ENCODE measurements at places on chromosomes 2 and 18.

GRCh38 chr2:72989770-72990556 lies 72.6 kb downstream of the EMX1 start:
- DNase-seq, result peak; percentile 30

DNA sequence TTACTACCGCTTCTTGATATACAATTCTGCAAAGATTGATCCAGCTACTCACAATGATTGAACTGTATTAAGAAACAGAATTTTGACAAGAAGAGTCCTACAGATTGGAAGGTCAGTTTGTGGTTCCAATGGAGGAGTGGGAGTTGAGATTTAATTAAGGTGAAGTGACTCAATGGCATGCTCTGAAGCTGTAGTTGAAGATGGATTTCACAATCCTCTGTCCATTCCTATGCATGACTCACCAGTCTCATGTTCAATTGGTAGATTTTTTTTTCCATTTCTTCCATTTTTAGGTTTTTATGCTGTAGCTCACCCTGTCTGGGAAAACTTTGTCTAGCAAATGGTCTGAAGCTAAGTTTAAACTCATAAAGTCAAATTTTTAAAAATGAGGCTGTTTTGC lies 83.3 kb downstream of the DPP4 start:
- DNase-seq, result no peak

GRCh38 chr2:128756365-128756717 lies 437.7 kb upstream of the HS6ST1 start:
- no peak for DNase-seq

- DNase-seq, result no peak
Measured at GRCh38 chr18:35455926-35456763, 41.6 kb downstream of the INO80C start.

DNA sequence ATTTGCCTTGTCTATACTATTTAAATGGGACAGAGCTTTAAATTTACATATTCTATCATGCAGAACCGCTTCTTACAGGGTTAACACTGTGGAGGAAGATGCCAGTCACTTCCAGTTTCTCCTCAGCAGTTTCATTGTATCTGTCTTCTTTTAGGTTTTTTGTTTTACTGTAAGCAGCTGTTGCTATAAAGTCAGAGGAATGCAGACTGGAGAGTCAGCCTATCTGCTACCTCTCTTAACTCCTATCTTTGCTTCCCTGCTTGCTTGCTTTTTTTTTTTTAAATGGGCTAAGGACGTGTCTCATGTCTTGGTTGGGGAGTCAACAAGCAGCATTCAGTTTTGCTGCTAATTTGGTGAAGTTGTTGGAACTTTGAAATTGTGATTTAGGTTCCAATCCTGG lies 8.9 kb downstream of the EPC2 start:
- DNase-seq, result no peak

DNA sequence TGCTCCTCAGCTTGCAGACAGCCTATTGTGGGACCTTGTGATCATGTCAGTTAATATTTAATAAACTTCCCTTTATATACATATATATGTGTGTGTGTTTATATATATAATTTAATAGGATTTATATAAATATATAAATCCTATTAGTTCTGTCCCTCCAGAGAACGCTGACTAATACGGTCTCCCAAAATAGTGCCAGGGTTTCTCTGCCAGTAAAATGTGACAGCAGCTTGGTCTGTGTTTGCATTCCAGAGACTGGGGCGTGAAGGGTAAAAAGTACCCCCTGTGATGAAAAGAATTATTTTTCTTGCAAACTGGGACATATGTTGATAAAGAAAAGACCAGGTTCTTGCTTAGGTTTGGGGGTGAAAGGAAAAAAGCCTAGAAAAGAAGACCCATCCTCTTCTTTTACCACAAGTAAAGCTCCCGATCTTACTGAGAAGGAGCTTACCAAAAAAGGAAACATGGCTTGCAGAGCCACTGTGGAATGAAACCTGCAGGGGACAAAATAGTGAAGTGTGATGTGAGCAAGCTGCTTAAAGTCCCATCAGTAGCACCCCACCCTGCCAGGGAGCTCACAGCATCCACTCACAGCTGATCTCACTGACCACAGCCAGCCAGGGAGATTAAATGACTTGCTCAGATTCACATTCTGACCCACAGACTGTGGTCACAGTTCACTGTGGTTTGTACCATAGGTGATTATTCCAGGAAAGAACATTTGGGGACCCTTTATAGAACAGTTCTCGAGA lies 110.9 kb upstream of the RMP24 start:
- DNase-seq, result no peak

- DNase-seq, result no peak
Measured at GRCh38 chr2:228673876-228674554, 492.5 kb upstream of the SPHKAP start.

- DNase-seq, result no peak
Measured at GRCh38 chr18:61350578-61350977, 17.3 kb downstream of the CDH20 start.

DNA sequence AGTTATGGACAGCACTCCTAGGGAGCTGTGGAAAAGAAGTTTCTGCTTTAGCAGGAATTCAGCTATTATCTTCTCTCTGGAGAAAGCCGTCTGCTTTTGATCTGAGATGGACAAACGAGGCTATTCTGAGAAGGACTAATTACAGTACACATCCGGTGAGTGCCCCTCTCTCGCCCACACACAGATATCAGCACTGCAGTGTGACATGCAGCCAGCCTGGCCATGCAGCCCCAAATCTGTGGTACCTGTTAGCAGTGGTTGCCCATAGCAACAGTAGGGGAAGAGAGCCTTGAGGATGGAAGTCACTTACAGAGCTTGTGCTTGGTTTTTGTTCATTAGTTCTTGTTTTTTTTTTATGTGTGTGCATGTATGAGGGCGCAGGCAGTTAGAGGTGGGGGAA lies 73.9 kb upstream of the TRIB2 start:
- no peak for DNase-seq

- DNase-seq, result no peak
Measured at GRCh38 chr18:55732227-55733106, 144.5 kb upstream of the TCF4 start.

- DNase-seq, result no peak
Measured at GRCh38 chr2:111945444-111946293, 47.3 kb downstream of the MERTK start.

DNA sequence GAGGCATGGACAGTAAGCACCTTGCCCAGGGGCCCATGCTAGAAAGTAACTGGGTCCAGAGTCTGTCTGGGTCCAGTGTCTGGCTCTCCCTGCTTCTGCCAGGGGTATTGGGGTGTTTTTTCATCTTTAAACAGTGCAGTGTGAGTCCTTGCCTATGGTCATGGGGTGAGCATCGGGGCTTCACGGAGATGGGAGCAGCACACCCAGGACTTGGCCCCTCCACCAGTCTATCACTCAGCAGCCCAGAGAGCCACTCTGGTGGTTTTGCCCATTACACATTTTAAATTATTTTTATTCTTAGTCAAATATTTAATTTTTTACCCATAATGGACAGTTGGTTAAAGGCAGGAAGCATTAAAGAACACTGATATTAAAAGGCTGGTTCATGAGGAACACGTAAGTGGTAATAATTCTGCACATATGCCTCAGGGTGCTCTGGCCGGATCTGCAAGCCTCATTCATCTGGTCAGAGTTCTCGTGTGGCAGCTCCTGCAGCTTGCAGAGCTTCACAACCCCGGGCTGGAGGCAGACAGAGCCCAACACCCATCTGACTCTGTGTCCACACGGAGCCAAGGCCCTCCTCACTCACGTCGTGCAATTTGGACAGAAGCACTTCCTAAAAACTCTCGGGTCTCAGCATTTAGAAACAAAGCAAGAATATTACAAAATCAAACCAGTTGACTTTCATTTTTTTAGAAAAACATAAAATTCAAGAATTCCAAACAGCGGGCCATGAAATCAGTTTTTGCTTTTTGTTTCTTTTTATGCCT lies 204.1 kb downstream of the CTIF start:
- DNase-seq, result no peak

- DNase-seq, result no peak
Measured at GRCh38 chr2:30030361-30030760, 109.0 kb upstream of the ALK start.

DNA sequence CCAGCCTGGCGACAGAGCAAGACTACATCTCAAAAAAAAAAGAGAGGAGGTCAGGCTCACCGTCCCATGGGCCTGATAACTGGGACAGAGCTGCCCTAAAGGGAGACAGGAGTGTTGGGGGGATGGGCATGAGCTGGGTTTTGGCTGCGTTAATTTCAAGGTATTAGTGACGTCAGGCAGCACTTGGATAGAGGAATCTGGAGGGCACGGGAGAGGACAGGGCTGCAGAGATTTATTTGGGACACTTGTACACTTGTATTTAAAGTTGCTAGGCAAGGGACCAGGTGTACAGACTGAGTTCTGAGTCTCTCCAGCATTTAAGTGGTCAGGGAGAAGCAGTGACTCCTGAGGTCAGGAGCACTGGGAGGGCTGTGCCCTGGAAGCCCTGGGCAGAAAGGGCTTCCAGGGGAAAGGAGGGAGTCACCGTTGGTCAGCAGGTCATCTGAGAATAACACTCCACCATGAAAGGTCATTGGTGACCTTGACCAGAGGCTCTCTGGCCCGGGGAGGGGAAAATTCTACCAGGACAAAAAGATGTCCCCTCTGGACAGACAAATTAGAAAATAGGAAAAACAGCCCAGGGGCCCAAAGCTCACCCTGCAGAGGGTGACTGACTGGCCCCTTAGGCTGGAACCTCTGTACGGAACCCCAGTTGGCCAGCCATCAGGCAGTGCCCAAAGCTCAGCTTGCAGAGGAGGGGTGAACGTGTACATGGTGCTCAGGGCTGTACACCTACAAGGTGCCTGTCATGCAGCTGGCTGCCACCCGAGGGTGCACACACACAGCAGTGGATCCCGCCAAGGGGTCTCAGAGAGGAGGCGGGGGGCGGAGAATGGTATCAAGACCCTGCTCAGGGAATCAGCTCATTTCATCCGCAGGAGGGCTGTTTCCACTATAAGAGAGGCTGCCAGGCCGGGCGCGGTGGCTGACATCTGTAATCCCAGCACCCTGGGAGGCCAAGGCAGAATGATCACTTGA lies 23.0 kb upstream of the CNNM3 start:
- DNase-seq, result no peak

- no peak for DNase-seq
Measured at GRCh38 chr2:156892467-156893281, 364.8 kb upstream of the GALNT5 start.

- DNase-seq, result peak; percentile 86
Measured at GRCh38 chr2:30235008-30235655, 3.8 kb downstream of the LBH start.

GRCh38 chr2:138016351-138017087 lies 52.2 kb downstream of the HNMT start:
- no peak for DNase-seq

- DNase-seq, result no peak
Measured at GRCh38 chr18:58078889-58079573, 35.0 kb downstream of the NEDD4L start.

DNA sequence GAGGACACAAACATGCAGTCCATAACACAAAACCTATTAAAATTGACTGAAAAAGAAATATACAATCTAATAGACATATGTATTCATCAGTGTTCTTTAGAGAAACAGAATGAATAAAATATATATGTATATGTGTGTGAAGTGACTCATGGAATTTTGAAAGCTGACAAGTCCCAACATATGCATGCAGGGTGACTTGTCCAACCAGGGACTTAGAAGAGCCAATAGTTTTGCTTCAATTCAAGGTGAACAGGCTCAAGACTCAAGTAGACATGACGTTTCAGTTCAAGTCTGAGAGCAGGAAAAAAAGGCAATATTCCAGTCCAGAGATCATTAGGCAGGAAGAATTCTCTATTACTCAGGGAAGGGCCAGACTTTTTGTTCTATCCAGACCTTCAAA lies 271.2 kb upstream of the SETBP1 start:
- DNase-seq, result no peak

DNA sequence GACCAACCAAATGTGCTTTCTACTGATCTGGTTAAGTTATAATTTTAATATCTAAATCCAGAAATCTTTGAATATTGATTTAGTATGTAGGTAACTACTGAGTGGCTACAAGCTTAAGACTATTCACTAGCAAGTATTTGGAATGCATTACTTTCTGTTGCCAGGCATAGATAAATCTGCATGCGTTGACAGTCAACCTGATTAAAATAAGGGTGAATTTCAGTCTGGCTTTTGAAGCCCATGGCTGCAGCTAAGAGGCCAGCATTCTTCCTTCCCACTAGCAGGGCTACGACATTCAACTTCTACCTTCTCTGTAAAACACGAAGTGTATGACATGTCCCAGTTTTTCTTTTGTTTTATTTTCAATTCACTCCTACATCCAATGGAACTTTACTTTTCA lies 340.6 kb downstream of the EPHA4 start:
- no peak for DNase-seq

DNA sequence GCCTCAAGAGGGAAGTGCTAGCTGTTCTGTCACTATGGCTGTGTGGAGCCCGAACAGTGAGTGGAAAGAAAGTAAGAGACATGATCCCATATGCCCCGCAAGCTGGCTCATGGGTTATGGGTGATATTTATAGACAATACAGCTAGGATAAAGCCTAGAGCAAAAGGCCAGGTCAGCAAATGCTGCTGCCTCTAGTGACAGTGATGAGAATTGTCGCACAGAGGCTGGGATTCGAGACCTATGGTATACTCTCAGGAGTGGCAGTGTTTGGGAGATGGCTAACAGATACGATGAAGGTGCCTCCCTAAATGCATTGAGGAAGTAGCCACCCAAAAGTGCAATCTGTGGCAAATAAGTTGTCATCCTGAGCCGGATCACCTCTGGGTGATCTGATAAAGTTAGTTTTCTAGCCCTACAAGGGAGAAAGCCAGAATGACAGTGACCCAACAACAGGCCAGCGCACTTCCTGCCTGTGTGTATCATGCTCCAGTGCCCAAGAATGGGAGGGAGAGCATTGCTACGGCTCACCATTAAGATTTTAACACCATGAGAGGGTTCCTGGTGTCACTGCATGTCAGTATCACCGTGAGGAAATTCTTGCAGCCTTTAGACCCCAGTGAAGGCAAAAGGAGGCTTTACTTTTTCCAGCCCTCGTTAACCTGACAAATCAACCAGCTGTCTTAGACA lies 92.2 kb upstream of the TGFA start:
- no peak for DNase-seq

DNA sequence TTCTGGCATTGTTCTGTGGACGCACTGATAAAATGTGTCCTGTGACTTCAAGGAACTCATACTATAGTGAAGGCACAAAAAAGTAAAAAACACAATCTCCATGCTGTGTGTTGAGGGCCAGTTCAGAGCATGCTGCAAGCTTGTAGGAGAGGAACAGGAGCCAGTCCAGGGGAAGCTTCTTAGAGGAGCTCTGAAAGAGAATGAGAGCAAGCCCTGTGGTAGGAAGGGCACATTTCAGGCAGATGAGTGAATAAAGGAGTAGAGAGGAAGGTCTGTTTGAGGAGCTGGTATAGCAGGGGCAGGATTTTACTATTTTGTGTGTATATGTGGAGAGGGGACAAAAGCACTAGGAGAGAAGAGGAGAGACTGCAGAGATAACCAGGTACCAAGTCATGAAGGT lies 478.3 kb downstream of the ZEB2 start:
- no peak for DNase-seq

- no peak for DNase-seq
Measured at GRCh38 chr2:135638825-135639224, 102.8 kb upstream of the UBXN4 start.

DNA sequence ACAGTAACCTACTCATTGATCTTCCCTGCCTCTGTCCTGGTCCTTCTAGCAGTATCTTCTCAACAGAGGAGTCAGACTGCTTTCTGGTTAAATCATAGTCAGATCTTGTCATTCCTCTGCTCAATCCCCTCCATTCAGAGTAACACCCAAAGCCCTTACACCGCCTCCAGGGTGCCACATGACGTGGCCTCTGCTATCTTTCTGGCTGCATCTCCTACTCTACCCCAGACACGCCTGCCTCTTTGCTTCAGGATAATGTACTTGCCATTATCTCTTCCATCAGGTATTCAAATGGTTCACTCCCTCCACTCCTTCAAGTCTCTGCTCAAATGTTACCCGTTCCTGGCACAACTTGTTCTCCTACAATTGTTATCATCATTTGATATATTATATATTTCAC lies 36.3 kb upstream of the ACVR2A start:
- no peak for DNase-seq

Measured in activated effector memory CD4-positive, alpha-beta T cell treated with anti-CD3 and anti-CD28 coated beads, Interleukin-2, amount 50 U/mL, for 16 hours (primary cell).